Mesothelial cell of epicardium (in vitro differentiated cells): ENCODE measurements at places on chromosomes 4 and X. TPM values are rescaled to one million over a fixed set of nuclear protein-coding genes. Genes with fewer than 3 reads are reported as not detected.

- H3K4me1 ChIP-seq = no peaks in the 10 kb centered on the region
- no peak overlapping the region for H3K27ac ChIP-seq
- no peak overlapping the region for H3K4me3 ChIP-seq
- H3K27me3 ChIP-seq = peaks cover 1% of the 10 kb centered on the region
- H3K36me3 ChIP-seq = no peaks in the 10 kb centered on the region
- DNase-seq = no peak
These were observed 389.9 kb upstream of the EMCN start for GRCh38 chr4:100907465-100908454.

DNA sequence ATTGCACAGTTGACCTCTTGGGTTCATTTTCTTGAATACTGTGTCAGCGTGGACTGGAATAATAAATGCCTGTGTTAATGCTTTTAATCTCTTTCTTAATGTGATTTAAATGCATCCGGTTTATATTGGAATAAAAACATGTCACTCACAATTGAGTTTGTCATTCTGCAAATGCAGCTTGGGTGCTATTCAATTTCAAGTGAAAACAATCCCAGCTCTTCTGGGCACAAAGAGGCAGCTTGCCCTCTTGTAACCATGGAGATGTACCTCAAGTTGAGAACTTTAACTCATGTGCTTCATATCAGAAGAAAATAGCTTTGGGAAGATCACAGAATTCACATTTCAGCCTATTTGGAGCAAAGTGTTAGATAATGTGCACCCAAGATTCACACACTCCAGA is 355.7 kb upstream of the GNPDA2 start:
- H3K4me1 ChIP-seq = no peaks in the 10 kb centered on the region
- H3K4me3 ChIP-seq = no peak overlapping the region
- H3K36me3 ChIP-seq = no peaks in the 10 kb centered on the region
- DNase-seq = no peak
- peaks cover 2% of the 10 kb centered on the region for H3K27me3 ChIP-seq

GRCh38 chr4:176441594-176441993 is 121.8 kb downstream of the SPCS3 start:
- no peak for DNase-seq
- peaks cover under 1% of the 10 kb centered on the region for H3K4me1 ChIP-seq
- H3K4me3 ChIP-seq = no peak overlapping the region
- H3K27ac ChIP-seq = no peak overlapping the region
- H3K36me3 ChIP-seq = no peaks in the 10 kb centered on the region
- peaks cover 8% of the 10 kb centered on the region for H3K27me3 ChIP-seq

GRCh38 chr4:77538144-77538543 is 67.5 kb upstream of the CXCL13 start:
- DNase-seq = no peak
- no peaks in the 10 kb centered on the region for H3K4me1 ChIP-seq
- no peak overlapping the region for H3K4me3 ChIP-seq
- peaks cover 2% of the 10 kb centered on the region for H3K36me3 ChIP-seq

DNA sequence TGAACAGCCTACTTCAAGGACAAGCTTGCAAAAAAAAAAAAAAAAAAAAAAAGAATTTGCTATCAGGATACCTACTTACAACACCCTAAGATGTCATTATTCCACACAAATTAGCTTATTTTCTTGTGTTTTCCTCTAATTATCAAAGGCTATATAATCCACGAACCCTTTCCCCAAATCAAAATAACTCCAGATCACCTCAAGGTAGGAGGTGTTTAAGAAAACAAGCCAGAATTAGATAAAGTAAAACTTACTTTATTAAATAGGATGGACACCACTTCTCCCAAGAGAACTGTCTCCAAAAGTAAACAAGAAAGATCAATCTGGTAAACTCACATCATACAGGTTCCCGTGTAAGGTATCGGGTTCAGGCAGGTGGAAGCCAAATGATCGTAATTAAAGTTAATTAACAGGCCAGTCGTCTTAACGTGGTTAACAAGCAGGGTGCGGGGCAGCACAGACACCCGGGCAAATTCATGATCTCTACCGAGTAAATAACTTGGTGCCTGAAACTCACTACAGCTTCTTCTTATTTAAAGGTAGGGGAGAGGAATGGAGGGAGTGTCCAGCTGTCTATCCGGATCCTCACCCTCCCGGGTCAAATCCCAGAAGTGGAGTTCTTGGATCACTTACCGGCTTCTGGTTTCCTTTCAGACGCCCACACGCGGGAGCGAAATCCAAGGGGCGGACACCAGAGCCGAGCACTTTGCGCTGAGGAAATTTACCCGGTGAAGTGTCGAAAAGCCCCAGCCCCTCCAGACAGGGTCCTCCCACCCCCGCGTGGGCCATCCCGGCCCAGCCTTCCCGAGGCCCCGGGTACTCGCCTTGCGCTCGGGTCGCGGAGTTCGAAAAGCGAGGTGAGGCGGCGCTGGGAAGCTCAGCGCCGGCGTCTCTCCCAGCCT is 708 bp downstream of the ARAP2 start:
- H3K36me3 ChIP-seq = peaks cover 2% of the 10 kb centered on the region
- DNase-seq = peak; percentile 59
- H3K27ac ChIP-seq = peak overlapping the region; percentile 89
- peaks cover 27% of the 10 kb centered on the region for H3K27me3 ChIP-seq

DNA sequence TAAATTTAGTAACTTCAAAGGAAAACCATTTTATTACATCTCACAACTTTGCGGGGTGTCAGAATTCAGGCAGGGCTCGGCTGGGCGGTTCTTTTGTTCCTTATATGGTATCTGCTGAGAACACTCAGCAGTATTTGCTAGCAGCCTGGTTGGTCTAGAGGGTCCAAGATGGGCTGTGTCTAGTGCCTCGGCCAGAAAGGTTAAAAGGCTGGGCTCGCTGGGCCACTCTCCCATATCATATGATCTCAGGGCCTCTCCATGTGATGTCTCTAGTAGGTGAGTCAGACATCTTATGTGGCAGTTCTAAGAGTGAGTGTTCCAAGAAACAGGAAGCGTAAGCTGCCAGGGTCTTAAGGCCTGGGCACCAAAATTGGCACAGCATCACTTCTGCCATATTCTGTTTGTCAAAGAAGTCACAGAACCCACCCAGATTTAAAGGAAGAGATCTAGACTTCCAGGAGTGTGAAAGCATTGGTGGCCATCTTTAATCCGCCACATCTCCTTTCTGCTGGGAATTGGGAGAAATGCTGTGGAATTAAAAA is 100.9 kb upstream of the ATP6AP2 start:
- H3K4me3 ChIP-seq = no peak overlapping the region
- peaks cover 2% of the 10 kb centered on the region for H3K36me3 ChIP-seq
- DNase-seq = no peak
- peaks cover 19% of the 10 kb centered on the region for H3K4me1 ChIP-seq

Gene HS3ST1
- total RNA-seq = 3.4 to 6.2 TPM (median 5.6 TPM) in 3 replicates
